Activated CD8-positive, alpha-beta memory T cell treated with anti-CD3 and anti-CD28 coated beads for 48 hours (primary cell): ENCODE measurements at places on chromosomes 12 and 14.
A peak's percentile ranks its signal among the peaks of the same experiment; 100 is the strongest.

- DNase-seq = peak; percentile 77
Measured at GRCh38 chr12:49367381-49368239, at the start of gene SPATS2. Gene SPATS2, plus strand, starts transcription at chr12:49367462. Its CDS starts 93,551 bp downstream, at chr12:49461013.

DNA sequence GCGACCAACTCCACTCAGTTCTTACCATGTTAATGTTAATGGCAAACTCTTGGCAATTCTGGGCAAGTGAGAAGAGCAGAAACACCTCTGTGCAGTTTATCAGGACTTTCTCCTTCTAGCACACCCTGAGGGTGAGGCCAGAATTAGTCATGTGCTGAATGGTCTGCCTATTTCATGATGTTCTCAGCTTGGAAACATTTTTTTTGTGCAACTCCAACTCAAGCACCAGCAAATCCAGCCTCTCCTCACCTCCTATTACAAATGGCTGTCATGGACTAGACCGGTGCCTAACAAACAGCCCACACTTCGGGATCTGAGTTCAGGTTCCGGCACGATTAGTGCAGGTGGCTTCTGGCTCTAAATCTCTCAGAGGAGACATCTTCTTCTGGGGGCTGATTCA, 246.0 kb downstream of the ZFP36L1 start:
- no peak for DNase-seq

GRCh38 chr14:95039259-95039992, 117.9 kb downstream of the DICER1 start:
- no peak for DNase-seq

GRCh38 chr12:91851741-91852477, 293.7 kb downstream of the BTG1 start:
- DNase-seq = no peak

DNA sequence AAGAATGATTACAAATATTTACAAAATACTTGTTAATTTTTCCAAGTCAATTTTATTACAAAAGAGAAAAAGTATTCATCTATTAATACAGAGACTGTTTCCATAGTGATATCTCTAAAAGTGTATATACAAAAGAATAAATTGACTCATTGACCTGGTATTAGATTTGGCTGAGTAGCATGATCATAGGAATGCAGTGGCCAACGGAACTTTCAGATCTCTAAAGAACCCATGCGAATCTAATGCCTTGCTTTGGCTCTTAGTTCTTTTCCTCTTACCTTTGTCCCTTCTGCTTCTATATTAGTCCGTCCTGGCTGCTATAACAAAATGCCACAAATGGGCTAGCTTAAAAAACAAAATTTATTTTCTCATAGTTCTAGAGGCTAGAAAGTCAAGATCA, 717.8 kb downstream of the TMTC2 start:
- no peak for DNase-seq
